ENCODE measurements at places on chromosomes 2 and 18. TPM values are rescaled to one million over a fixed set of nuclear protein-coding genes. Genes with fewer than 3 reads are reported as not detected.

GRCh38 chr18:48853588-48853987, 97.2 kb downstream of the SMAD7 start:
- no peak for DNase-seq

DNA sequence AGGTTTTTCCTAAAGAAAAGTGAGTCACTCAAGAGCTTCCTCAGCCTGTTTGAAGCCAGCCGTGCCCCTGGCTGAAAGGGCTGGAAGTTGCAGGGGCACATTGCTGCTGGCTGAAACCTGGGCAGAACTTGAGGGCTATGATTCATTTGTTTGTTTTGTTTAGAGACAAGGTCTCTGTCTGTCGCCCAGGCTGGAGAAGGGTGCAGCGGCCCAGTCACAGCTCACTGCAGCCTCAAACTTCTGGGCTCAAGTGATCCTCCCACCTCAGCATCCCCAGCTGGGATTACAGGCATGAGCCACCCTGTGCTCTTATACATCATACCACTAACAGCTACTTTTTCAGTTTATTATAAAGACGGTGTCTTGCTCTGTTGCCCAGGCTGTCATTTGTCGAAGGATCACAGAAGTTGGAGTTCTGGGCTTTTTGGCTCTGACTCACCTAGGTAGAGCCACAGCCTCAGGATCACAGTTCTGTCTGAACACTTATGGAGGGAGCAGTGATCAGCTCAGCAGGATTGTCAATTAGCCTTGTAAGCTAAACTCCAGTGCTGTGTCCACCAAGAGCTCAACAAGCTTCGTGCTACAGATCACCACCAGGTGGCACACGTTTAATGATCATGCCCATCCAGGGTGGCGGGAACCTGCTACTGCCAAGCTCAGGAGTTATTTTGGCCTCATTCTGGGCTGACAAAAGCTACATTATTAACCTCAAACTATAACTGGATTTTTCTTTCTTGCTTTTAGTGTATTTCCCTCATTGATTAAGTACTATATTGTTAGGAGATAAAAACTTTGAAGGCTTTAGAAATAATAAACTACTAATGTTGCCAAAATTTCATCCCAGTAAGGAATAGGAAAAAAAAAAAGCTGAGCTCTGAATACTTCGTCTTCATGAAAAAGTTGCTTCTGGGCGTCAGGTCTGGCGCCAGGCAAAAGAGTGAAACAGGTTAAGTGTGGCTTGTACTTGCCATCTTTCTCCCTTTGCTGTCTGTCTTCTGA, 57.9 kb downstream of the ARHGEF33 start:
- peak; percentile 51 for DNase-seq

GRCh38 chr2:201628545-201628944, 14.8 kb downstream of the TMEM237 start:
- DNase-seq = no peak

DNA sequence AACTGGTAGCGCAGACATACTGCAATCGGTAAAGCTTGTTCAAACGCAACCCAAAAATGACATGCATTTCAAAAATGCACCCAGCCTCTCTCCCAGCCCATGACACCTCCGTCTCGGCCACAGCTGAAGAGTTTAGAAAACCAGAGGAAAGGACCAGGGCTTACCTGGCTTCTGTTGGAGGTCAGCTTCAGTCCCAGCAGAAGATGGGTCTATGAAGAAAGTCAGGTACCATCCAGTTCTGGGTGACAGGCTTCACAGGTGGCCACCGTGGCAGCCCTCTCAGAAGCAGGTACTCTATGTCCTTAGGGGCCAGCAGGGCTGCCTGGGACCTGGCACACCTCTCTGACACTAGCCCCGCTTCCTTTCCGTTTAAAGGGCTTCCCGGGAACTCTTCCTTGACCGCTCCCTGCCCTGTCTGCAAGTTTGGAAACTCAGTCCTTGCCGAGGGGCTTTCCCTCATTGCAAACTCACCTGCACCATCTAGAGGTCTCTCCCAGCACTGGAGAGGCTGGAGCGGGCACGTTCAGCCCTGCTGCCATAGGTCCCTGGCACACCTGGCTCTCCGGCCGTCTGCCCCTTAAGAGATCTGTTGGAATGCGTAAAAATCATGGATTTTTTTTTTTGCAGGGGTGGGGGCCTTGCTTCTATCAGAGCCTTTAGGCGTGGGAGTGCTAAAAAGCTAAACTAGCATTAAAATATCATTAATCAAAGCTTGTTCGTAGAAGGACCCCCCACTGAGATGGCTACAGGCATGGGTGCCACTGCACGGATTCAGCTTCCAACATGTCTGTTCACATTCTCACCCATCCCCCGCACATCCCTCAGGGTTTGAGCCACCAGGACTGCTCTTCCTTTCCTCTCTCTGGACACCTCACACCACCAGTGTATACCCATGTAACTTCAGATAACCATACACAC, at the start of gene EDAR:
EDAR (minus strand) TSS at position 425 of the 918 bp plus-strand sequence. CDS start 58,206 bp downstream, outside the sequence.
- no peak for DNase-seq

TMEM87B gene
- polyA plus RNA-seq = 4.7 TPM

GRCh38 chr2:7031547-7032245, 114.5 kb downstream of the RNF144A start:
- peak; percentile 12 for DNase-seq

ZNF804A gene
- polyA plus RNA-seq = 3.7 TPM

Data from CD14-positive monocyte (primary cell).